B cell (primary cell): ENCODE measurements at places on chromosomes 11 and 22. TPM values are rescaled to one million over a fixed set of nuclear protein-coding genes. Genes with fewer than 3 reads are reported as not detected.

DNA sequence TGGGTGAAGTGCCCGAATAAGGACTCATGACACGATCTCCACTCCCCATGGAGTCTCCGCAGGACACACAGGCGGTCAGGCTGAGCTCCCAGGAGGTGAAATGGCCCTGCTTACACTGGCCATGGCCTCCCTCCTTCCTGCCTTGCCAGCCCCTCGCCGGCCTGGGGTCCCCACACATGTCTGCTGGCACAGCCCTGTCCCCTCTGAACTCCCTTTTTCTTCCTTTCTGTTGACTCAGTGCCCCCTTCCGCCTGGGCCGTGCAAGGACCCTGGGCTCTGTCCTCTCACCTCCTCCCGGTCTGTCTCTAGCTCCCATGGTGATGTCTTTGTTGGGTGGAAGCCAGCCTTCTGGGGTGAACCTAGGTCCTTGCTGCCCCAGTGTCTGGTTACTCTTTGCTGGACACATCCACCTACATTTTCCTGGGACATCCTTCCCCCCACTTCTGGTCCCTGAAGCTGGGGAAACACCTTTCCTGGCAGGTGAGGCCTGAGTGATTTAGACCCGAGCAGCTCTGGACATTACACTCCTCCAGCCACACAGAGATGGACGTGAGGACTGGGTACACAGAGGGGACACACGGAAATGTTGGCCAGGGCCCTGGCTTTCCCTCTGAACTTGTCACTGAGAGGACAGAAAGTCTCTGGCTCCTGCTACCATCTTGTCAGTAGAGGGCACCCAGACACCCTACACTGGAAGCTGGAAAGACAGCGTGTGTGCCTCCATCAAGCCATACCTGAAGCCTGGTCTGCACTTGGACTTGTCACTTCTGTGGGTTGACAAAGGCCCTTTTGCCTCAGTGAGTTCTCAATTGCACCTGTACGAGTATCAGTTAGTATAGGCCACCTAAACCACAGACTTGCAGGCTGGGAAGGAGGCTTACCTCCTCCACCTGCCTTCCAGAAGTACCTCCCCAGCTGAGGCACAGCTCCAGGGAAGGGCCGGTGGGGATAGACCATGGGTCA lies 864.3 kb downstream of the TBC1D22A start:
- H3K4me1 ChIP-seq = no peaks in the 10 kb centered on the region
- no peak for DNase-seq
- H3K27ac ChIP-seq = no peak overlapping the region

- H3K4me1 ChIP-seq = no peaks in the 10 kb centered on the region
- H3K36me3 ChIP-seq = no peaks in the 10 kb centered on the region
- no peak overlapping the region for H3K4me3 ChIP-seq
- H3K27me3 ChIP-seq = no peaks in the 10 kb centered on the region
- DNase-seq = no peak
- no peak overlapping the region for H3K27ac ChIP-seq
Measured at GRCh38 chr11:98230678-98231077, 790.1 kb upstream of the CNTN5 start.

- no peak overlapping the region for H3K27ac ChIP-seq
- no peak for DNase-seq
- no peak overlapping the region for H3K4me3 ChIP-seq
- no peaks in the 10 kb centered on the region for H3K27me3 ChIP-seq
- no peaks in the 10 kb centered on the region for H3K4me1 ChIP-seq
Measured at GRCh38 chr11:86888164-86889000, 66.8 kb downstream of the FZD4 start.

DNA sequence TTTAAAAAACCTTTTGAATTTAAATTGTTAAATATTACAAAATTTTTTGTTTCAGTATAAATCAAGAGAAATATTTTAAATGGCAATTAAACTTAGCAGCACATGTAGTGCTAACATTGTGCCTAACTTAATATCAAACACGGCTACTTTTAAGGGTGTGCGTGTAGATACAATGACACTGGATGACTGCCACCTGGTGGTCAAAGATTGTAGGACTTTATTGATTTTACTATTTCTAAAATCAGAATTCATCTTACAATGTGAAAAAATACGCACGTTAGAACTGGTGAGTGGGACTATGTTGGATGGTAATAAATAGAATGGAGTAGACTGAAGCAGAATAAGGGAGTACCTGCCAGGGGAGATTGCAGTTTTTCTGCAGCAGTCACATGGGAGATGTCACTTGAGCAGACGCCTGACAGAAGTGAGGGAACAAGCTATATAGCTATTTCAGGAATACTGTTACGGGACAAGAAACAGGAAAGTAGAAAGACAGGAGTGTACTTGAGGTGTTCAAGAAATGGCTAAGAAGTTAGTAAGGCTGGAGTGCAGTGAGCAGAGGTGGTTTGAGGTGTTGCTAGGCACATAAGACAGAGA lies 52.9 kb downstream of the UVRAG start:
- no peak overlapping the region for H3K27ac ChIP-seq
- DNase-seq = peak; percentile 79
- H3K36me3 ChIP-seq = no peaks in the 10 kb centered on the region
- peaks cover 17% of the 10 kb centered on the region for H3K4me1 ChIP-seq
- no peak overlapping the region for H3K4me3 ChIP-seq

- H3K27me3 ChIP-seq = no peaks in the 10 kb centered on the region
- H3K4me3 ChIP-seq = no peak overlapping the region
- no peaks in the 10 kb centered on the region for H3K36me3 ChIP-seq
- no peak overlapping the region for H3K27ac ChIP-seq
Measured at GRCh38 chr22:37010976-37011375, 8.3 kb downstream of the TST start.

- H3K27me3 ChIP-seq = no peaks in the 10 kb centered on the region
- no peak overlapping the region for H3K4me3 ChIP-seq
- no peaks in the 10 kb centered on the region for H3K36me3 ChIP-seq
- DNase-seq = no peak
Measured at GRCh38 chr11:23797624-23798419, 699.0 kb upstream of the LUZP2 start.

DNA sequence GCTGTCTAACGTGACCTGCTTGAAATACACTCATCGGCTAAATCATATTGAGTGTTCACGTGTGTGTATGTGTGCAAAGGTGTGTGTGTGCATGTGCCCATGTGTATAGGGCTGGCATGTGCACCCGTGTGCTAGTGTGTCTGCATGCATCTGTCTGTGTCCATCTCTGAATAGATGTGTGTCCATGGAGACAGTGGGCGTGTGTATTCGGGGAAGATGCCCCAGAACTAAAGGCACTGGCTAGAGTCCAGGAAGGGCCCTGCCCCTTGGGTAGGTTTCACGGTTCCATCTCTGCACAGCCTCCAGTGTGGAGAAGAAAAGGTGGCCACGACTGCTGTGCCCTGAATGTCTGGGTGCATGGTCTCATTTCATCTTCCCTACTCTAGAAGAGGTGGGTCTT lies 220.3 kb downstream of the MN1 start:
- DNase-seq = no peak
- H3K4me3 ChIP-seq = no peak overlapping the region
- no peaks in the 10 kb centered on the region for H3K36me3 ChIP-seq
- H3K27me3 ChIP-seq = no peaks in the 10 kb centered on the region
- H3K27ac ChIP-seq = no peak overlapping the region
- H3K4me1 ChIP-seq = no peaks in the 10 kb centered on the region

GRCh38 chr11:120219232-120219937 lies 8.6 kb downstream of the OAF start:
- H3K4me1 ChIP-seq = no peaks in the 10 kb centered on the region
- no peak overlapping the region for H3K4me3 ChIP-seq
- no peak for DNase-seq
- H3K27ac ChIP-seq = no peak overlapping the region
- H3K27me3 ChIP-seq = no peaks in the 10 kb centered on the region

- no peaks in the 10 kb centered on the region for H3K4me1 ChIP-seq
Measured at GRCh38 chr11:71335371-71335770, 83.0 kb upstream of the SHANK2 start.

DNA sequence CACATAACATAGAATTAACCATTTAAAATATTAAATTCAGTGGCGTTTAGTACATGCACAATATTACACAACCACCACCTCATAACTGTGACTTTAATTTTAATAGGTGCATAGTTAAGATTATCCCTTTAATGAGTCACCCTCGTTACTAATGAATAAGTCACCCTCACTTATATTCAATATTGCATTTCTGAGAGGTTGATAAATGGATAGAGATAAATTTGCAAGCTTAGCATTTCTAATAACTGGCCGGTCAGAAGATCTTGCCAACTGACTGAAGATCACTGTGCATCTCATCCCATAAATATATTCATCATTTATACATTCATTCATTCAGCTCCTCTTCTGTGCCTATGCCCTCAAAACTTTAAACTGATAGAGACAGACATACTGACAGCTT lies 243.7 kb downstream of the TTC28 start:
- H3K4me1 ChIP-seq = no peaks in the 10 kb centered on the region
- H3K4me3 ChIP-seq = no peak overlapping the region
- peaks cover 5% of the 10 kb centered on the region for H3K27me3 ChIP-seq
- H3K36me3 ChIP-seq = no peaks in the 10 kb centered on the region
- no peak overlapping the region for H3K27ac ChIP-seq

- H3K4me1 ChIP-seq = peaks cover 15% of the 10 kb centered on the region
- no peak overlapping the region for H3K27ac ChIP-seq
- H3K36me3 ChIP-seq = peaks cover under 1% of the 10 kb centered on the region
- H3K27me3 ChIP-seq = no peaks in the 10 kb centered on the region
- DNase-seq = peak; percentile 19
Measured at GRCh38 chr11:119248750-119249670, 42.9 kb downstream of the CBL start.

- no peak overlapping the region for H3K27ac ChIP-seq
- H3K27me3 ChIP-seq = peaks cover 19% of the 10 kb centered on the region
- H3K36me3 ChIP-seq = no peaks in the 10 kb centered on the region
Measured at GRCh38 chr22:42317691-42318547, 47.5 kb upstream of the TCF20 start.

DNA sequence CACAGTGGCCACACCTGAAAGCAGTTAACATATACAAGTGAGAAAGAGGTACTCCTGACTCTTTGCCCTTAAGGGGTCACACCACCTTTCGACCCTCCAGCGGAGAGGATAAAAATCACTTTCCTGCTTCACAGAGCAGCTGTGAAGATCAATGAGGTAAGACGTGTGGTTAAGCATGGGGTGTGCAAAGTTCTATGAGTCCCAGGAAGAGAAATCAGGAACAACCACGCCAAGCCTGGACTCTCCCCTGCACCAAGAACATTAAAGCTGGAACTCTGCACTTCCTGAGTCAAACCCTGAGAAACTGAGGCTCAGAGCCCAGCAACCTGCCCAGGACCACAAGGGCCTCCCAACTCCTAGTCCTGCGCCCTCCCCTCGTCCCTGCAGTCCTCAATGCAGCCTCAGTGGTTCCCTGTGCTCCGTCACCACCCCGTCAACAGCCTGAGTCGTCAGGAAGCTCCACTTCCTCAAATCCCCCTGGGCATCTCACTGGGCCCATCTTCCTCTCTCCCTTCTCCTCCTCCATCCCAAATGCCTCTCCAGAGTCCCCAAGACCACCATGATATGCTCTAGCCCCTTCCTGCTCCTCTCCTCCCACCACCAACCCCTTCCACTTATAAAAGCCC lies 17.7 kb downstream of the TNKS1BP1 start:
- no peak overlapping the region for H3K27ac ChIP-seq
- DNase-seq = no peak
- H3K27me3 ChIP-seq = peaks cover 3% of the 10 kb centered on the region
- H3K4me1 ChIP-seq = peaks cover 11% of the 10 kb centered on the region
- H3K4me3 ChIP-seq = no peak overlapping the region
- no peaks in the 10 kb centered on the region for H3K36me3 ChIP-seq

- H3K27me3 ChIP-seq = no peaks in the 10 kb centered on the region
- no peak overlapping the region for H3K27ac ChIP-seq
- H3K4me1 ChIP-seq = peaks cover 26% of the 10 kb centered on the region
- peak overlapping the region; percentile 51 for H3K4me3 ChIP-seq
- H3K36me3 ChIP-seq = no peaks in the 10 kb centered on the region
Measured at GRCh38 chr22:35539910-35540594, 579 bp upstream of the RASD2 start.

DNA sequence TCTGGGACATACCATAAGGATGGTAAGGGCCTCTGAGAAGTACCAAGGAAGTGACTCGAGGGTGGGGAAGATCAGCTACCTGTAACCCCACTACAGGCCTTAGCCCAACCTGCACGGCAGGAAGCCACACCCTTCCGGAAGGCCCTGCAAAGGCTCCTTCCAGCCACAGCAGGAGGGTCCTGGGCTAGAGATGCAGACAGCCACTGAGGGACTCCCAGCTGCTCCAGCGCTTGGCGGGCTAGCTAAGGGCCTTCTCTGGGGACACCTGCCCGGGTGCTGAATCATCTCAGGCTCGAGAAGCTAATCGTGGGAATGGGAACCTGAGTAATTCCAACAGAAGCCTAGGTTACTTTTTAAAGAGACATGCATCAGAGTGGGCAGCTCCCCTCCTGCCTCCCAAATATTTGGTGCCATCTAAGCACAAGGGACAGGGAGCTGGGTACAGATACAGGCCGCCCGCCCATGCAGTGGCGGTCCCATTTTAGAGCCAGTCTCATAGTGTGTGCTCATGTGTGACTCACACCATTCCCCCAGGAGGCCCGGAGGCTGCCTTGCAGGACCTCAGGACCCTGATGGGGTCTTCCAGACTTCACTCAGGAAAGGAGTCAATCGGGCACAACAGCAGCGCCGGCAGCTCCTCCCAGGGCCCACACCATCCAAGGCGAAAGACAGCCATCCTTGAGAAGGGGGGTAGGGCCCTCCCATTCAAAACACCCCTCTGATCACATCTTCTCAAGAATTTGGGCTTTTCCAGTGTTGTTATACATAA lies 8.0 kb downstream of the MYH9 start:
- H3K4me3 ChIP-seq = peak overlapping the region; percentile 27
- peak overlapping the region; percentile 88 for H3K27ac ChIP-seq

The MMP12 gene
- polyA plus RNA-seq = not detected in 2 replicates

The VSIG2 gene
- polyA plus RNA-seq = 0.36 TPM in 1 of 2 replicates, not detected in the other

The C22orf42 gene
- not detected in 2 replicates for polyA plus RNA-seq

The PLEKHB1 gene
- 5.7 and 13.8 TPM in 2 replicates for polyA plus RNA-seq

The ISX gene
- polyA plus RNA-seq = not detected in 2 replicates

The PRDX5 gene
- 95.5 and 96.9 TPM in 2 replicates for polyA plus RNA-seq

The MRGPRX3 gene
- not detected in 2 replicates for polyA plus RNA-seq

The MMP11 gene
- 19.0 and 21.7 TPM in 2 replicates for polyA plus RNA-seq

The PPP6R2 gene
- polyA plus RNA-seq = 91.4 TPM in 2 replicates
